ENCODE measurements at places on chromosomes 7 and 10.

- DNase-seq: no peak
Observed at GRCh38 chr10:57823398-57823797, 444.3 kb downstream of the IPMK start.

DNA sequence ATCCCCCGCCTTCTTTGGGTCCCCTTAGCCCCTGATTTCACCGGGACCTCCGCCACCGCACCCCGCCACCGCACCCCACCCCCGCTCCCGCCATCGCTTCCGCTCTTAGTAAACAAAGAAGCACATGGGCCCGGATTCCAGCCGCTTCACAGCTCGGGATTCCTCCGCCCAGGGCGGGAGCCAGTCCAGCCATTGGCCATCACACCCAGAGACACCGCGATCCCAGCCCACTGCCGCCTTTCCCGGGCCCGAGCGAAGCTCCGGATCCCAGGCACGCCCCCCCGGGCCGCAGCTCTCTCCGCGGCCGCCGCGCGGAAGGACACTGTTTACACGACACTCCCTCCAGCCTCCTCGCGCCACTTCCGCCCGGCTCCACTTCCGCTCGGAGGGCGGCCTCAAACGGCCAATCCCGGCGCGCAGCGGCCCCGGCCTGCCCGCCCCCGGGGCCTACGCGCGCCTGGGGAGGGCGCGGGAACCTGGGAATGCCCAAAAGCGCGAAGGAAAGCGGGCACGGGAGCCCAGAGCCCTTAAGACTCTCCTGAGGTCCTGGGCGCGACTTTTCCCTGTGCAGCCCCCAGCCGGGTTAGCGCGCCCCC, 679 bp downstream of the MCM7 start:
- peak; percentile 95 for DNase-seq

DNA sequence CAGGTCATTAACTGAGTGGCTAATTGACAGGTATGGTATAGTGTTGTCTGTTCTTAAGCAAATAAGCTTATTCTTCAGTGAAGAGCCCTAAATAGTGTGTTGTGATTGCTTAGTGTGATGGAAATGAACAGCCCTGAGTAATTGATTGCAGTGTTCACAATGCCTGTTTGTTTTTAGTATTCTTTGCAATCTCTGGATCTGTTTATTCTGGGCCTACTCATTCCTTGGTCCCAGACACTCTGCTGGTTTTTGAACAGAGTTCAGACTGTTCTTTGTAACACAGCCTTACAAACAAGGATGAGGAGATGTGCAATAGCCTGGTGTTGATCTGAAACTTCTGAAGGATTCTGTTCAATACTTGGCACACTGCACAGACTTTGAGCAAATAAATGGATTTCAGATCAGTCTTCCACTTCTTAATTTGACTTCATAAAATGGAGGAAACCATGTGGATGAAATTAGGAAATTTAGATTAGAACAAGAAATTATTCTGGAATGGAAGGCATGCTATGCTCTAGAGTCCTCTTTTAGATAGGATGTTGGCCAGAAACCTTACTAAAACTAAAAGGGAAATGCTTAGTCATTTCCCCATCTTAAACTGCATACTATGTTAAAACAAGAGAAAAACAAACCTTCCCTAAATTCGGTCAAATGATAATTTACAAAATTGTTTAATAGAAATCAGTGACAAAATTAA, 444.2 kb upstream of the SEMA3D start:
- no peak for DNase-seq

GRCh38 chr10:131144711-131145375, 166.7 kb downstream of the TCERG1L start:
- DNase-seq: no peak

GRCh38 chr10:100826983-100827818, 81.8 kb downstream of the PAX2 start:
- DNase-seq: no peak

- DNase-seq: no peak
Observed at GRCh38 chr7:1666317-1666822, 3.7 kb upstream of the ELFN1 start.

DNA sequence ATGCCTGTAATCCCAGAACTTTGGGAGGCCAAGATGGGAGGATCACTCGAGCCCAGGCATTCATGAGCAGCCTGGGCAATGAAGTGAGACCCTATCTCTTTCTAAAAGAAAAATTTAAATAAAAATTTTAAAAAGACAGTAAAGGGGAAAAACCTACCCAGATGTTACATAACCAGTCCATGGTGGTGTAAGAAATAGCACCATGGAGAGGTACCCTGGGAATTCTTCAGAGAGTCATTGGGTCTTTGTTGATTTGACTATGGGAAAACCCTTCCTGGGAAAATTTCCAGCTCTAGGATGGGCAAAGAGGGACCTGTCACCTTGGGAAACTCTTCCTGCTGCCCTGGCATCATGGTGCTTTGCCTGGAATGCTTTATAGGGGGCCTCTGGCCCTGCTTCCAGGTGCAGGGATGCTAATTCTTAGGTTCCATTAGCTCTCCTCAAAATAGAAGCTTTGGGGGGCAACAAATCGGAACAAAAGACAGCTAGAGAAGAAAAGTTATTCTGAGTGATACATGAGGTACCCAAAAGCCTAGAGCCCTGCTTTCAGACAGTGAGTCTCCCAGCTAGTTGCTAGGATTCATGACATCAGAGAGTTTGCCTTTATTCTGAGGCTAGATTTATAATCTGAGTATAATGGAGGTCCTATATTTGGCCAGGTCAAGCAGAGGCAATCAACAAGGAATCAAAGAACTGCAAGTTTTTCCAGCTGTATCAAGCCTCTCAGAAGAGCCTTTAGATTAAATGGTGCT, 10.1 kb downstream of the CCDC136 start:
- no peak for DNase-seq

- DNase-seq: no peak
Observed at GRCh38 chr10:12825260-12825849, 176.2 kb downstream of the CCDC3 start.

- no peak for DNase-seq
Observed at GRCh38 chr10:120825878-120826769, 25.0 kb upstream of the WDR11 start.

GRCh38 chr7:11847336-11847735, 15.3 kb upstream of the THSD7A start:
- DNase-seq: no peak

- no peak for DNase-seq
Observed at GRCh38 chr10:118968060-118968459, 61.5 kb upstream of the NANOS1 start.

- peak; percentile 38 for DNase-seq
Observed at GRCh38 chr7:74587435-74588126, 69.9 kb upstream of the GTF2I start.

DNA sequence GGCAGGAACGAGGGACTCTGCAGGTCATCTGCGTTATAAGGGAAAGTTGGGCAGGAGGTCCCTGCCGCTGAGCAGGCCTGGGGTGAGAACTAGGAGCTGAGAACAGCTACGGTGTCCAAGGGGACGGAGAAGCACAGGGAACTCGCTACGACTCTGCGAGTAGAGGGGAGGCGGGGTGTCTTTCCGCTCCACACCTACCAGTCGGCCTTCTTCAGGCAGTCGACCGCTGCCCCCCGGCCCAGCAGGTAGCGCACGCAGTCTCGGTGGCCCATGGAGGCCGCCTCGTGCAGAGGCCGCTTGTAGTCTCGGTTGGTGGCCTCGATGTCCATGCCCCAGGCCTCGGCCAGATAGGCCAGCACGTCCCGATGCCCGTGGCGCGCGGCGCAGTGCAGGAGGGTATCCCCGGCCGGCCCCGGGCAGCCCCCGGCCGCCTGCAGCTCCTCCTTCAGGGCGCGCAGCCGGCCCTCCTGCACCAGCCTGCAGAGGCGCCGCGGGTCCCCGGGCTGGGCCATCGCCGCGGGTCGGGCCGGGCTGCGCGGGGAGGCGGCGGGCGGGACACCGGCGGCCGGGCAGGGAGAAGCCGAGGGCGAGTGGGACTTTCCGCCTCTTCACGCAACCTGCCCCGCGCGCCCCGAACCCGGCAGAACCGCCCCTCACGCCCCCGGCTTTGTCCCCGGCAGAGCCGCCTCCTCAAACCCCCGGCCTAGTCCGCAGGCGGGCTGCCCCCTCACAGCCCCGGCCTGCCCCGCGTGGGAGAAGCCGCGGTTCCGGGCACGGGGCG, 660 bp downstream of the ANKRD16 start:
- peak; percentile 66 for DNase-seq

DNA sequence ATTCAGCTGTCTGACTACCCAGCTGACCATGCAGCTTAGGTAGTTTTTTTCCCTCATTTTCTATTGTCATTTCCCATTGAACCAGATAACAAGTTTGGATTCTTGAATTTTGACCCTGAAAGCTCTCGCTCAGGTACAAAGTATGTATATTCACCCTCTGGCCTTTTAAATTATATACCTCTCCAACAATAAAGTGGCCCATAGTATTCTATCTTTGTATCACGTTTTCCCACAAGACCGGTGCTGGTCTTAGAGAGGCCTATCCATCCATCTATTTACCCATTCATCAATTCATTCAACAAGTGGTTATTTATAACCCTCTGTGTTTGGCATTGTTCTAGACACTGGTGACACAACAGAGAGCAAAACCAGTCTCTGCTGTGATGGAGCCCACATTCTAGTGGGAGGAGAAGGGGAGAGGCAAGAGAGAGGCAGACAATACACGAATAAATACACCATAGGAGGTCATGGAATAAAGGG, 35.2 kb upstream of the NPSR1 start:
- no peak for DNase-seq

DNA sequence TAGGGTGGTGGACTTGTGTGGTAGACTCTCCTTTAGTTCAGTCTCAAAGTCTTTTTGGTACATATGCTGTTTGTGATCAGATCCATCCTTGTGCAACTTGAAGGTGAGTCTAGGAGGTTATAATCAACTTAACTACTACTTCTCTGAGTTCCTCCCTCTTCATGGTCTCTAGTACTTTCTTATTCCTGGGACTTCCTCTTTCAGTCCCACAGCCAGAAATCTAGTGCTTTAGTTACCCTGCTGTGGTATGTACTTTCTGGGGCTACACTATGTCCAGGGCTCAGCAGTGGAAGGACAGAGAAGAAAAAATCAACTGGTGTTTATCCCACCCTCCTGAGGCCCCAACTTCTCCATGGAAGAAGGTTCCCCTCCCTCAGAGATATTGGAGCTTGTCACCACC, 19.4 kb upstream of the ATAD1 start:
- no peak for DNase-seq

GRCh38 chr10:126497672-126498071, 109.4 kb upstream of the ADAM12 start:
- DNase-seq: no peak

GRCh38 chr7:94042381-94042780, 38.2 kb upstream of the BET1 start:
- no peak for DNase-seq

DNA sequence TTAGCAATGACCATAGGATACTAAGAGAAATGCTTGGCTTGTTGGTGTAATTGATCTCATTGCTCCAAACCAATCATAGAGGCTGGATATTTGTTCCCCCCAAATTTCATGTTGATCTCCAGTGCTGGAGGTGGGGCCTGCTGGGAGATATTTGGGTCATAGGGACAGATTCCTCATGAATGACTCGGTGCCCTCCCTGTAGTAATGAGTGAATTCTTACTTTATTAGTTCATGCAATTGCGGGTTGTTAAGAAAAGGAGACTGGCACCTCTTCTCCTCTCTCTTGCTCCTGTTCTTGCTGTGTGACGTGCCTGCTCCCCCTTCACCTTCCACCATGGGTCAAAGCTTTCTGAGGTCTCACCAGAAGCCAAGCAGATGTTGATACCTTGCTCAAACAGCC, 630.1 kb downstream of the CALN1 start:
- DNase-seq: no peak

Data from SK-N-DZ (cell line).